AG04449 (cell line): ENCODE measurements at places on chromosomes 13 and 19.

DNA sequence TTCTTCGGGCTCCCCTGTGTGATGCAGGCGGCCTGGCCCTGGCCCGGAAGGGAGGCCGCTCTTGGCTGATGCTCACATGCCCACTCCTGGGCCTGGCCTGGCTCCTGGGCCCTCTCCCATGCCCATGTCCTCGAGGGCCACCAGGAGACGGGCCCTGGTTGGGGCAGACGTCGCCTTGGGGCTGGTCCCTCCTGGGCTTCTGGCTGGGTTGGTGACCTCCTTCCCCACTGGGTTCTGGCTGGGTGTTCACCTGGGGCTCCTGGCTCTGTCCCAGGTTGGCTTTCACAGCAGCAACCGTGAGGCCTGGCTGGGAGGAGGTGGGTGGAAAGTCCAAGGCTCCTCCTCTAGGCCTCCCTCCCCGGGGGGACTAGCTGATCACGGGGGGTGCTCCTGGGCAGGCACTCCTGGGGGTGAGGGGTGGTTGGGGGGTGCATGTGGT lies 15.5 kb upstream of the SLC7A10 start:
- DNase-seq, result no peak

DNA sequence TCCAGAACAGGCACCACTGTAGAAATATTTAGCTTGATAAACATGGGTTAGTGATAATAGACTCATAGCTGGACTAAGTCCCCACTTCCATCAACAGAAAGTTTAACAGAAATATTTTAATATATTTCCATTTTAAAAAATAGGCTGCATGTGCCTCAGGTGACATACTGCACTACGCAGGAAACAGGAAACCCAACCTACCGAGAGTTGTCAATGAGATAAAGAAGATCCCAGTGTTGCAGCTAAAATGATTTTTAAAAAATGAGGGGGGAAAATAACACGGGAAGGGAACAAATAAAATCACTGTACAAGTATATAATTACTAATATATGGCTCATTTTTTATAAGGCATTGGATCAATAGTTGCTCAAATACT lies 154.8 kb downstream of the TBC1D4 start:
- DNase-seq, result no peak

DNA sequence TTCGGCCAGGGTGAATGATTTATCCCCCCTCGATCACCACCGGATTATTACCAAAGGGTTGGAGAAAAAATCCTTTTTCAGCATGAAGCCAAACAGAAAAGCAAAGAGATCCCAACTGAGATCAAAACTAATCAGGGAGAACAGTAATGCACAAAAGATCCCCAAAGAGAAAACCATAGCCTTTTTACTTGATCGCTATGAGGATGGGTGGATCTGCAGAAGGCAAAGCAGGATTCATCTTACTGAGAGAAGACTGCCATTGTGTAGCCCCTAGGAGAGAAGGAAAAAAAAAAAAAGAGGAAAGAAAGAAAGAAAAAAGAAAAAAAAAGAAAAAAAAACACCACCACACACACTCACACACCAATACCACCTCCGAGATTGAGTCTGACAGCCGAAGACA lies at the start of gene FGF14:
Gene FGF14, minus strand, starts transcription at position 283 of the 400 bp plus-strand sequence.
- no peak for DNase-seq

DNA sequence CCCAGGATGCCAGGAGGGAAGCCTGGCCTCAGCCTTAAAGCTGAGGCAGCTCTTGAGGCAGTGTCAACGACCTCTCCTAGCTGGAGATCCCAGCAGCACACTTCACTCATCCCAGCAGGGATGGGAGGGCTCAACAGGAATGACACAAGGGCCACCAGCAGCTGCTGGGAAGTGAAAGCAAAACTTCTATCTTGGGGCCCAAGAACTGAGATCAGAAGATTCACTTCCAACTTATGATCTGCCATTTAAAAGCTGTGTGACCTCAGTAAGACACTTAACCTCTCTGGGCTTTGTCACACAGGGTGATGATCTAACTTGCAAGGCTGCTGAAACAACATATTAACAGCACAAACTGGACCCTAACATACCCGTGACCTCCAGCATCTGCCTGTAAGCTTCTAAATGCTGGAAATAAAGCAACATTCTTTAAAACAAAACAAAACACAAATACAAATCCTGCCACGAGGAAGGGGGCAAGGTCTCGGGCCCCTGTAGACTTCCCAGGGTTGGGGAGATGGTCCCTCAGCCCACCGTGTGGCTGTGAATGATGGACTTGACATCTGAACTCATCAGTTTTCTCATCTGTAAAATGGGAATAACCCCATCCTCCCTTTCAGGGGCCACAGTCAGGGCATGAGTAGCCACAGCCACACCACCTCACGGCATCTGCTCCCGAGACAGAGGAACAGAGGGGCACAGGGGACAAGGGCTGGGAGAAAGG lies 22.7 kb downstream of the ELL start:
- no peak for DNase-seq

DNA sequence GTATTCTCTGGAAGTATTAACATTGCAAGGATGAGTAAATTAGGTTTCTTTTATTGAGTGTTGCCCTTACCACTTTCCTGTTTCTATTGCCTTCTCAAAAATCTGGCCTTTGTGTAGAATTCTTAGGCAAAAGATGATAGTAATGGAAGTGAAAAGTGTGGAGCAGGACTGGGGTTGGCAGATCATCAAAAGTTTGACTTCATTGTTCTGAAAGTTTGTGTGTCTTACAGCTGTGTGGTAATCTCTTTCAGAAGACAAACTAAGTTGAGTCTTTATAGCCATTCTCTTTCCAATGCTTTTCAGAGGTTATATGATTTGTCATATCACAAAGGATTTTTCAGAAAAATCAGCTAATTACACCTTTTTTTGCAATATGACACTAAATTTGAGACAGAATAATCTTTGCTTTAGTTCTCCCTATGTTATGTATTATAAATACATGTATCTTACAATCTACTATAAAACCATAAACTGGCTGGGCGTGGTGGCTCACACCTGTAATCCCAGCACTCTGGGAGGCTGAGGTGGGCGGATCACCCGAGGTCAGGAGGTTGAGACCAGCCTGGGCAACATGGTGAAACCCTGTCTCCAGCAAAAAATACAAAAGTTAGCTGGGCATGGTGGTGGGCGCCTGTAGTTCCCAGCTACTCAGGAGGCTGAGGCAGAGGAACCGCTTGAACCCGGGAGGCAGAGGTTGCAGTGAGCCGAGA lies 8.7 kb upstream of the KCNRG start:
- no peak for DNase-seq

- no peak for DNase-seq
These were observed 501 bp downstream of the APLP1 start for GRCh38 chr19:35868823-35869326.
